ENCODE measurements at places on chromosomes 6 and 20.
A peak's percentile ranks its signal among the peaks of the same experiment; 100 is the strongest.

DNA sequence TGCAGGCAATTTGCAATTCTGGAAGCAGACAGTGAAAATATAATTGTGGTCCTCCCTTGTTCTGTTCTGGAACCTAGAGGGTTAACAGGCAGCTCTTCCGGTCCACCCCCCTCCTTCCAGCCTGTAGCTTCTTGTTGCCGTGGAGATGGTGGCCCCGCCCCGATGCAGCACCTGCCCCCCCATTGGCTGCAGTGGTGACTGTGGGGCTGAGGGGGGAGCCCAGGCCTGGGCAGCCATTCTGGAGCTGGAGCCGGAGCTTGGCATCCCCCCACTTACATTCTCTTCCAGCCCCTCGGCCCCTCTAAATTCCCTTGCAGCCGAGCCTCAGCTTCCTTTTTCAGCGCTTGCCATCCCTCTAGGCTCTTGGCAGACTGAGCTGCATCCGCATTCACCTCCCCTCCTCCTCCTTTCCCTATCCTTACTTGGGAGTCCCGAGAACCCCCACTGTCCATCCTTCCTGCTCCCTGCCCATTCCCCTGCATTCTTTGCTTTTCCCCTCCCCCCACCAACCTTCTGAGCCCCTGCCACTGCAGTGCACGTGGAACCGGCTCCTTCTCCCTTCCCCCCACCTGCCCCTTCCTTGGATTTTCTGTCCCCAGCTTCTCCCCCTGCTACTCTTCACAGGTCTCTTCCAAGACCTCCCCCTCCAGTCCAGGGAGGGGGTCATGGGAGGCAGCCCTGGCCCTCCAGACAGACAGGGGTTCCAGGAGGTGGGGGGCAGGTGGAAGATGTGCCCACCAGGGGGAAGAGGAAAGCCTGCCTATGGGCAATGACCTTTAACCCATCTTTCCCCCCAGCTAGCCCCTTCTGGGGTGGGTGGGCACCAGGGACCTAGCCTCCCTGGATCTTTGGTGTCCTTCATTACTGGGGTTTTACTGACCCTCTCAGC, 11.4 kb downstream of the SYNGAP1 start:
- DNase-seq: peak; percentile 88

DNA sequence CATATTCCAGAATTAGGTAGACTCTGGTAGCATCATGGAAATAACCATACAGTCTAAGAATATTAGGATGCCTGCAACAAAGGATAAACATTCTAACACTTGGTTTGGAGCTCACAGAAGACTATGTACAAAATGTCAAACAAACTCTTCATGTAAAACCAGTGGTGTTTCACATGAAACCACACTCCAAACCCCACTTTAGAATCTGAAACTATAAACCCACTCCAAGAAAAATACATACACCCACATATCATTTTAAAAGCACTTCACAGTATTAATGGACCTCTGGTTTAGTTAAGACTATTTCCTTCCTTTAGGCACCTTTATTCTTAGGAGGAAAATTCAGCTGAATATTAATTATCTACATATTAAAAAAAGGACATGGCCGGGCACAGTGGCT, 10.5 kb downstream of the AURKA start:
- DNase-seq: no peak

DNA sequence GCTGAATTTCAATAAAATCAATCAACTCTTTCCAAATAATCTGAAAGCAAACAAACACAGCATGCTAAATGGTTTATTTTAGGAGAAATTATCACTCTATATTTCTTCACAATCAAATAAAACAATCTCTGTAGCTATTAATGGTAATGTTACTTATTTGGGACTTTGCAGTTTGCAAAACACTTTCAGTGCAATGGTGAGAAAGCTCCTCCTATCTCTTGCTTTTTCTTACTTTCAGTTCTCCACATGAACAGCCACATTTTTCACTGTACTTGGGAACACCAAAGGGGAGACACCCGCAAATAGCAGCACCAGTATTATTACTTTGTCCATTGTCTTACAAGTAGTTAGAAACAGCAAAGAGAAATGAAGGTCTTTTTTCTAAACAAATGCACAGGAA, 92.4 kb downstream of the DST start:
- no peak for DNase-seq

GRCh38 chr6:10633216-10633615, 61.2 kb downstream of the C6orf52 start:
- DNase-seq: peak; percentile 57

- DNase-seq: no peak
Measured at GRCh38 chr6:150586850-150587359, 12.8 kb upstream of the PLEKHG1 start.

DNA sequence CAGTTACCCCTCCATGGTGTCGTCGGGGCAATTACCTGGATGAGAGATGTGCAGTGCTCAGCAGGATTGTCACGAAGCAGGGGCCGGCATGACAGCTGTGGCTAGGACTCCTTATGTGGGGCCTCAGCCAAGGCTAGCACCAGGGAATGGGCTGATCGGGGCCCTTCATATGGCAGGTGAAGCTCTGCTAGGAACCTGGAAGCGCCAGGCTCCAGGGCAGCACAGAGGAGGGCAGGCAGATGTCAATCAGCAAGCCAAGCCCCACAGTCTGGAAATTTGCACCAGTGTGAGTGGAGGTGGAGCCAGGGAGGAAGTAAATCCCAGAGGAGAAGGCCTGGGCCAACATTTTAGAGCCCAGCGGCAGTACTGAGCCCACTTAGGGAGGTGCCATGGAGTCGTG, 21.2 kb downstream of the SYNDIG1 start:
- DNase-seq: no peak

GRCh38 chr20:63153254-63154221, 62.4 kb downstream of the YTHDF1 start:
- no peak for DNase-seq

GRCh38 chr20:6714279-6714711, 53.2 kb upstream of the BMP2 start:
- no peak for DNase-seq
